ENCODE measurements at places on chromosomes 2 and 18. TPM values are rescaled to one million over a fixed set of nuclear protein-coding genes. Genes with fewer than 3 reads are reported as not detected.
A peak's percentile ranks its signal among the peaks of the same experiment; 100 is the strongest.

DNA sequence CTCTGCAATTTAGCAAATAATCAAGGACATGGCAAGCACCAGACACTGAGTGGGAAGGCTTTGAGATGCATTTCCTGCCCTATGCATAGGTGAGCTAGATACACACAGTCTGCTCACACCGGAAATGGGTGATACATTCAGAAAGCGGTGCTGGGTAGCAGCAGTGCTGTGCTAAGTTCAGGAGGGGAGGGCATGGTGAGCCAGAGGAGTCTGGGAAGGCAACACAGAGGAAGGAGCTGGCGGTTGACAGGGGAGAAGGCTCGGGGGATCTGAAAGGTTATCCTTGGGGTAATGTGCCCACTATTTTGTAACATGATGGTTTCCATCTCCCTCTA is 57.4 kb upstream of the EPAS1 start:
- DNase-seq, result peak; percentile 47

DNA sequence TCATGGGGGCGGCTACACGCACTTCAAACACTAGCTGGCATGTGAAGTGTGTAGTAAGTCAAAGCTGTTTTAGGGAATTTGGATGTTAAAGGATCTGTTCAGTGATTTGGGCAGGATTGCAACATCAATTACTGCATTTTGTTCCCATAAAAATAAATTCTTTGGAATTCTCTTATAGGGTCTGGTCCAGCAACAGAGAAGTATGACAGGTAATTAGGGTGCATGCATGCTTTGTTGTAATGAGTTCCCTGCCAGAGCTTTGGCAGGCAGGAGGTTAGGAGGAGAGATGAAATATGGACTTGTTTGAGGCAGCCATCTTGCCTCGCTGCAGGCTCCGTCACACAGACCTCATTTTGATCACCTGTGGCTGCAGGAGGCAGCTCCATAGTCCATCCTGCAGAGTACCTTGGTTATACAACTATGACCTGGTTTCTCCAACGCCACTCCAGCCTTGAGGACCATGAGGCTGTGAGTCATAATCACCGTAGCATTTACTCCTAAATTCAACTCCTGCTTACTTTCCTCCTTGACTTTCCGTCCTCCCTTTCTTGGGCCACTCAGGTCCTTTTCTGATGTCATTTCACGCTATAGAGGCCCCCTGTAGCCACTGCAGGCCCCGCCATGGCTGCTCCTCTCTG is 26.5 kb upstream of the EML4 start:
- DNase-seq, result no peak

DNA sequence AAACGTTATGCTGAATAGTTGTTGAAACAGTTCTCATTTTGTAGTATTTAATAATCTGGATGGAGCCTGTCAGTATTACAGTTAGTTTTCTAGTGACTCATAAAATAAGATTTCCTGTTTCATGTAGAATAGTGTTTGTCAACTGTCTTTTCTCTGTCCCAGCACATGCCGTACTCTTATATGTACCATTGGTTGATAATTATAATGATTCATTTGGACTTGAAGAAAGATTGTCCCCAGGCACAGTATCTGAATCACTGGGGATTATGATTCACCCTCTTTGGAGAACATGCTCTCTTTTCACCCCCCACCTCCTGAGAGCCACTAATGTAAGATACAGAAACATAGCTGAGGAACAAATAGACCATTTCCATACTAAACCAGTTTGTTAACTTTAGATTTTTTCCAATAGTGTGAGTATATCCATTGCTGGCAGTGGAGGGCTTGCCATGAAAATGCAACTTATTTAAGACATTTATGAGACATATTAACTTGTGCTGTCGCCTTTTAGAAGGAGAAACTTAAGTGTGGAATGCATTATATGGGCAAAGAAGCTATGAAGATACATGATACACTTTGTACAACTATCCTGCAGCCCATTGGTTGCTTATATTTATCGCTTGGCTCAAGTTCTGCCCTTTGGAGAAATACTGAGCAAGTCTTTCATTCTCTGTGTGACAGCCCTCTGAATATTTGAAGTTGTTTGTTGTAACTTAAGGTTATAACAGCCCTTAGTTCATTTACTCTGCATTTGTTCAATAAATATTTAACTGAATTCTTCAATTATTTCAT is 12.4 kb downstream of the COPS8 start:
- no peak for DNase-seq

GRCh38 chr2:230602562-230603230 is 109.9 kb upstream of the CAB39 start:
- DNase-seq, result no peak

GRCh38 chr2:30584116-30584515 is 137.1 kb downstream of the LCLAT1 start:
- peak; percentile 20 for DNase-seq

RNF125 gene
- polyA plus RNA-seq, result 3.4 TPM

NPPC gene
- not detected for polyA plus RNA-seq

YPEL5 gene
- 18.8 TPM for polyA plus RNA-seq

- DNase-seq, result peak; percentile 87
Observed at GRCh38 chr18:8601277-8602032, 7.8 kb upstream of the RAB12 start.

- DNase-seq, result no peak
Observed at GRCh38 chr2:8472545-8473323, 209.1 kb upstream of the ID2 start.

DNA sequence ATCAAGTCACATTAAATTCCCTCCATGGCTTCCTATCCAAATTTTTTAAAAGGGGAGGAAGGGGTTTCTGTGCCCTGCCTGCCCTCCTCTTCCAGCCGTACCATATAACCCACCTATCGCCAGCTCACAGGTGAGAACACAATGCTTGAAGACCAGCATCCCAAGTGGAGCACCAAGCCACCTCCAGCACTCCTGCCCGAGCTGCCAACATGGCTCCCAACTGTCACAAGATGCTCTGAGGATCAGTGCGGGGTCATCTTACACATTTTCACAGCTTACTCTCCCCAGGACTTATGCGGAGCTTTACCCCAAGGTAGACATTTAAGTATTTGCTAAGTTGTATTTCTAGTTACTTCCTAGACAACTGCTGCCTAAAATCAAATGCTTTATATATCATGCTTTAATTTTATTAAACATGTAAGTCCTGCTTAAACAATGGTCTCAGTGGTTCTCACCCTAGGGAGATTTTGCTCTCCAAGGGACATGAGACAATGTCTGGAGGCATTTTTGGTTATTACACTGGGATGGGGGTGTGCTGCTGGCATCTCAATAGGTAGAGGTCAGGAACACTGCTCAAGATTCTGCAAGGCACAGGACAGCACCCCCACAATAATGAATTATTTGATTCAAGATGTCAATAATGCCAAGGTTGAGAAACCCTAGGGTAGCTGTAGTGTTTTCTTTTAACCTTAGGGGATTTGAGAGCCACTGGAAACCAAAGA is 45.8 kb downstream of the SF3B1 start:
- no peak for DNase-seq

UGT1A5 gene
- not detected for polyA plus RNA-seq

DNA sequence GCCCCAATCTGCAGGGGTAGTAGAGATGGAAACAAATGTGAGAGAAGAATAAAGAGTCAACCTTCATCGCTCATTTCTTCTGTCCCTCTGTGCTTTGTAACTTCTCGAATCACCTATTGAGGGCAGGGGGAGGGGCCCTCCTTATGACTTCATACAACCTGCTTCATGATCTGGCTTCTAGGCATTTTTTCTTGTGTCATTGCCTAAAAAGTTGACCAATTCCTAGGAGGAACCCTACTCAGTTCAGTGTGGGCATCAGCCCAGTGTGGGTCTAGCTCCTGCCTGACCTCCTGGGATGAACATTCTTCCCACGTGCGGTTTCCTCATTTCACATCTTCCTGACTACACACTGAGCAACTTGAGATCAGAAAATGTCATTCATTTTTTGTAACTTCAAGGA is 46.3 kb upstream of the CREB1 start:
- DNase-seq, result no peak

DNA sequence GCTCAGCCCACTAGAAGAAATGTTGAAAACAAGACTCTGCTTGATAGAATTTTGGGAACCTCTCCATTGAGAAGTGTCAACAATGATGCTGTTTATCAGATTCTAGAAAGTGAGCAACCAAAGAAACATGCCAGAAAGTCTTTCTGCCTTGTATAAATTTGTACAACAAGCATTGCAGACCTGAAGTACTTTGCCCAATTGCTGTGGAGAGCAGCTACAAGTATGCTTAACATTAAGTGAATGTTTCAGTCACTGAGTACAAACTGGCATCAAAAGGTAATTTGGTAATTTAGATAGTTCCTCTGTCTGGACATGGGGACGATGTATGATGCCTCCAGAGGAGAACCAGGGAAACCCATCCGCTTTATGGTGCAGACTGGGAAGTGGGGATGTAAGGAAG is 33.4 kb upstream of the SKA1 start:
- DNase-seq, result no peak

- peak; percentile 66 for DNase-seq
Observed at GRCh38 chr2:101751875-101752619, 54.5 kb downstream of the MAP4K4 start.

DNA sequence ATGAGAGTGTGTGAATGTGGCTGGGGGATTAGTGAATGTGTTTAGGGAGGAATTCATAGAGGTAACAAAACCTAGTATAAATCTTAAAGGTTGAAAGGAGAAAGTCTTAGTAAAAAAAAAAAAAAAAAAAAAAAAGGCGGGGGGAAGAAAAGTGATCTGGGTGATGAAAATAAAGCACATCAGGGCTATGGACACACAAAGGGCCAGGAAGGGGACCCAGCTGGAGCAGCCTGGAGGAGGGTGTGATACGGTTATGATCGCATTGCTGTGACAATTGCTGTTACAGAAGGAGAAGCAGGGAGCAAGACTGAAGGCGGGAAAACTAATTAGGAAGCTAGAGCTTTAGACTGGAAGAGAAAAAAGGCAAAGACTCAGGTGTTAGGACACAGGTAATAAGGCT is 85.4 kb downstream of the DLGAP1 start:
- no peak for DNase-seq

DNER gene
- 0.08 TPM for polyA plus RNA-seq

DNA sequence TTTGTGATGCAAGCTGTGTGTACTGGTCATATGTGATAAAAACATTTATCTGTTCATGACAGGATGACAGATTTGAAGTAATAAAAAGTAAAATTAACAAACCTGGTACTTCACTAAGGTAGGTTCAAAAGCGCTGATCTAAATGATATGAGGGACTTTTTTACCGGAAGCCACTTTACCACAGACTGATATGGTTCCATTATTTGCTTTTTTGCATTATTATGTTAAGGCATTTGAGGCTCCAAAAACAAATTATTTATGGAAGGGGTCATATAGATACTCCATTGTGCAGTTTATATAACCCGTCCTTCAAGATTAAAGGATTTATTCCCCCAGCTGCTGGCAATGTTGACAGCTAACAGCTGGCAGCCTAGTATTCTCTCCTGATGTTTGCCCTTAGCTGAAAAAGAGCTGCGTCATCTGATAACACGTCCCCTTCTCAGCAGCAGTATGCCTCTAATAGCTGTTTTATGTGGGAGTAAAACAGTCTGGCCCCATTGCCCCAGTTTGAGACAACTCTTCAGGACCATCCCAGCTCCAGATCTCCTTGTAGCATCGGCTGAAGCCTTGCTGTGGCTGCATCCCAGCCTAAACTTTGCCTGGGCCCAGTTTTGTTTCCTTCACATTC is 84.8 kb upstream of the XIRP2 start:
- DNase-seq, result no peak

- DNase-seq, result no peak
Observed at GRCh38 chr18:23816740-23817139, 127.5 kb downstream of the LAMA3 start.

- peak; percentile 19 for DNase-seq
Observed at GRCh38 chr2:15730545-15731212, 139.0 kb downstream of the DDX1 start.

PRKD3 gene
- 7.4 TPM for polyA plus RNA-seq

HDHD2 gene
- 22.9 TPM for polyA plus RNA-seq

DNA sequence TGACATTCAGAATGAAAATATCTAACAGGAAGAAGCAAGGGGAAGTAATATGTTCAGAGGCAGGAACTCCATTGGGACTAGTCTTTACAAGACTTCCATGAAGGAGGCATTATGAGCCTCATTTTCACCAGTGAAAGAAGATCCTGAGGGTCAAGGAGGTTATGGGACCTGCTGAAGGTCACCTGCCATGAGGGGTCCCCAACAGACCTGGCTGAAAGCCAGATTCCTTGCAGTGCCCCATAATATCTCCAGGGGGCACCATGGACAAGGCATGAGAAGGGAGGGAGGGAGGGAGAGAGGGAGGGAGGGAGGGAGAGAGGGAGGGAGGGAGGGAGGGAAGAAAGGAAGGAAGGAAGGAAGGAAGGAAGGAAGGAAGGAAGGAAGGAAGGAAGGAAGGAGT is 27.9 kb downstream of the XDH start:
- DNase-seq, result no peak

EMILIN2 gene
- polyA plus RNA-seq, result 4.3 TPM

GAREM1 gene
- polyA plus RNA-seq, result 0.78 TPM

DNA sequence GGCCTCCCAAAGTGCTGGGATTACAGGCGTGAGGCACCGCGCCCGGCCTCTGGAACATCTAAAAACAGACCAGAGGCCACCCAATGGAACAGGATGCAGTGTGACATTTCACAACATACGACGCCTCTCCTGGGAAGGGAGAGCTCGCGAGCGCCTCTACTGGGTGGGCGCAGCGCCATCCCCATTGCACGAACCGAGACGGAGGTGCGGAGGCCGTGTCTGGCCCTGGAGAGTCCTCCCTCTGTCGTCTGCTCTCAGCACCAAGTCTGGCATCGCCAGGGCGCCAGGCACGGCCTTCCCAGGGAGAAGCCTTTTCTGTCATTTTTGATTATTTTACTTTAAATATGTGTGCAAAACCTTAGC is 9.4 kb upstream of the GBX2 start:
- DNase-seq, result no peak

GRCh38 chr2:15923597-15923996 is 16.8 kb upstream of the MYCN start:
- DNase-seq, result no peak

STAT4 gene
- polyA plus RNA-seq, result 7.3 TPM

GRCh38 chr2:109689182-109689930 is 75.2 kb downstream of the SOWAHC start:
- DNase-seq, result no peak
